Astrocyte of the hippocampus (primary cell): ENCODE measurements at places on chromosomes 5 and 9.
A peak's percentile ranks its signal among the peaks of the same experiment; 100 is the strongest.

DNA sequence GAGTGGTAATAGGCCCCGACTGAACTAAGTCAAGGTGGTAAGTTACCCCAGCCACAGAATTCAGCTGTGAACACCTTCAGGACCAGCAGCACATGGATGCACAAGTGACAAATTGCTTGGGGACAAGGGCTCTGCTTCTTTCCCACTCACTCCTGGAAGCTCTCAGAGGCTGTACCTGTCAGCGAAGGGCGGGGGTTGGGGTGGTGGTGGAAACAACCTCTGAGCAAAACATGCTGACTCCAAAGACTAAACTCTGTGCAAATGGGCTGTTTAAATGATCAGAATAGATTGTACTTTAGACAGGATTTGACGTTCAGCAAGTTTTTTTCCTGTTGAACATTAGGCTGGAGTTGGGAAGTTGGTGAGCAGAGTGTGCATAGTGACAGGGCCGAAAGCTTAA is 544.5 kb upstream of the ZNF608 start:
- no peak for DNase-seq

GRCh38 chr9:127731938-127732337 is 3.2 kb downstream of the TOR2A start:
- no peak for DNase-seq

GRCh38 chr5:61534481-61535267 is 202.6 kb downstream of the ZSWIM6 start:
- no peak for DNase-seq

GRCh38 chr5:43555895-43556606 is 826 bp downstream of the PAIP1 start:
- DNase-seq = peak; percentile 73

DNA sequence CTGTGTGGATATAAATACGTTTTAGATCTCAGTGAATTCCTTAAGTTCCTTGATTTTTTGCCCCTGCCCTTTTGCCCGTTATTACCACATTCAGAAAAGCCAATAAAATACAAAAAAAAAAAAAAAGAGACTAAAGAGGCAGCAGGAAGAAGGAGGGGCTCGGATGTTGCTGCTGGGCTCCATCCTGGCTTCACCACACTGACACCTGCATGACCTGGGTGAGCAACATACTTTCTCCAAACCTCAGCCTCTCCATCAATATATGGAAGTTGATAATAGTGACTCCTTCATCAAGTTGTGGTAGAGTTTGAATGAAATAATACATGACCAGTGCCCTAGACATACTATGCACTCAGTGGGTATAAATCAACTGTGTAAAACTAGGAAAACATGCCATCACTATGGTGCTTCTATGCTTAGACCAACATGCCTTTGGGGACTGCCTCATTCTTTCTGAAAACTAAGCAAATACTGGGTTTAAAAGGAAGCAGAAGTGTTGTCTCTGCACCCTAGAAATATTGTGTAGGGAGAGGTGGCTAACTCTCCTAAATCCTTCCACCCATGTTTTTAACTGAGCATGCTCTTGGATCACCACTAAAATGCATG is 243.0 kb downstream of the PIK3R1 start:
- no peak for DNase-seq

- no peak for DNase-seq
Observed at GRCh38 chr5:23396346-23396745, 111.1 kb upstream of the PRDM9 start.

- DNase-seq = peak; percentile 49
Observed at GRCh38 chr5:128920345-128921215, 44.7 kb upstream of the SLC27A6 start.

GRCh38 chr5:139120521-139120920 is 77.6 kb downstream of the SIL1 start:
- DNase-seq = no peak
